SW 1271 (cell line): ENCODE measurements at places on chromosomes 7 and 10.

DNA sequence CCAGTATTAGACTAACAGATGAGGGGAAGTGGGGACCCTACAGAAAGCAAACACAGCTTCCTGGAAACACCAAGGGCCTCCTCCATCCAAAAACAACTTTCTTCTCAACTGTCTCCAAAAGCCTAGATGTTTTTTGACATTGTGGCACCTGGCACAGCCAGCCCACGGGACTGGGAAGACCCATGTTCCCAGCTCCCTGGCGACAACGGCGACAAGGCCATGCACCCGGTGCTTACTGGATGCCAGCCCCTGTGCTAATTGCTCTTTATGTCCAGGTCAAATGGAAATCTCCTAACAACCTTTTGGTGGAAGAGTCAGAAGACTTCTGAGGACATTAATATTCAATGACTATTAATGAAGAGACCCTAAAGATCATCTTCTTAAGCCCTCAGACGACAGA lies 7.1 kb downstream of the FGFR2 start:
- DNase-seq: no peak

- no peak for DNase-seq
Observed at GRCh38 chr7:120709972-120710320, 148.0 kb downstream of the TSPAN12 start.

DNA sequence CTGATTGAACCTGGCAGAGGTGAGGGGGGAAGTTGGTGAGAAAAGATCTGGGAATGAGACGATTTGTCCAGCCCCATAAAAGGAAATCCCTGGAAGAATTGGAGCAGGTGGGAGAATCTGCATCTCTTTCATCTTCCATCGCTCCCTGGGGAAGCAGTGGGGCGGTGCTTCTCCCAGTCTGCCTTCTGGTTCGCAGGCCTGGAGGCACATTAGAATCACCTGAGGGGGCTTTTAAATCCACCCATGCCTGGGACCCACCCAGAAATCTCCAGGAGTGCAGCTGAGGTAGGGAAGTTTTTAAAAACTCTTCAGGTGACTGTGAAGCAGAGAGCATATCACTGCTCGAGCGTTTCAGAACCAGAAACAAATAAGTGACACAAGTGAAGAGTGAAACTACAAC lies 26.7 kb upstream of the SYPL1 start:
- no peak for DNase-seq

DNA sequence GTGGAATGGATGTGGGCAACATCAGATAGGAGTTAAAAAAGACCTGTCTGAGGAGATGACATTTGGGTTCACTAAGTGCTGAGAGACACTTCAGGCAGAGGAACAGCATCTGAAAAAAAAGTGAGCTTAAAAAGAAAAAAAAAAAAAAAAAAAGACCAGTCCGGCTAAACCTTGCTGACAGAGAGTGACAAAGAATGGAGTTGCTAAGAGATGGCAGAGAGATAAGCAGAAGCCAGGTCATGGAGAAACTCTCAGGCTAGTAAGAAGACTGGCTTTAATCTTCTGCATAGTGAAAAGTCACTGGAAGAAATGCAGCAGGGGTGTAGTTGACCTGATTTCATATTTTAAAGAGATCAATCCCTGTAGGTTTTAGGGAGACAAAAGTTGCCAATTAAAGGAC lies 711.1 kb upstream of the SEMA3D start:
- DNase-seq: no peak

GRCh38 chr7:90180649-90181048 lies 26.4 kb downstream of the STEAP1 start:
- DNase-seq: no peak

DNA sequence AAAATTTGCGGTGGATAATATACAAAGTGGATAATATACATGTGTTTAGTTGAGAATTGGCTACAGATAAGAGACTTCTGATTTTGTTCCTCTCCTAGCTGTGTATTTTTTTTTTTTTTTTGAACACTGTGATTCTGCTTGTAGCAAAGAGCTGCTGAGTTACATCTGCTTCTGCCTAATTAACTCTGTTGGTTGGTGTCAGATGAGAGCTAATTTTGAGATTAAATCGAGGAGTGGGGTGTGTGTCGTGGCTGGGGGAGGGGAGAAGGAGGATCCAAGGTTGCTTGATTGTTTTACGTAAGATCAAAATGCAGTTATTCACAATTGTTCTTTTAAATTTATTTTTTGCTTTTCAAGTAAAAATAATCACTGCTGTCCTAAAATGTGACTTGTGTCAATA lies 11.3 kb downstream of the KAT6B start:
- DNase-seq: no peak

- DNase-seq: peak; percentile 75
Observed at GRCh38 chr10:99732033-99732842, at the start of the genes COX15 and CUTC. Gene COX15, minus strand, starts transcription at chr10:99732127. Its CDS starts 78 bp downstream, at chr10:99732049. Gene CUTC, plus strand, starts transcription at chr10:99732234. Its CDS starts 115 bp downstream, at chr10:99732349.

DNA sequence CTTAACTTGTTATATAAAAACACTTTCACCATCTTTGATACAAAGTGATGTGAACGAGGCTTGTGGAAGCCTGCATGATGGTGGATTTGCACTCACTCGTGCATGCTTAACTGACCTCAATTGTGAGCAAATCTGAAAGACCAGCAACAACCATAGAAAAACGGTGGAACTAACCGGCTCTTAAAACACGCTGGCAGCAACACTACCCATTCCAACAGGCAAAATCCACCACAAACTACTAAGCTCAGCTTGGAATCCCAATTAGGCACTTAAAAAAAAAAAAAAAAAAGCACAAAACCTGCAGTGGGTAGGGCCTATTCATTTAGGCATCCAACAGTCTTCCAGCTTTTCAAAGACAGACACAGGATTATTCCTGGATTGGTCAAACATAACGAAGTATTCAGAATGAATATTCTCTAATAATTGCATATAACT lies 1.8 kb downstream of the GDI2 start:
- peak; percentile 41 for DNase-seq
